ENCODE measurements at places on chromosomes 12 and 14.

- no peak for DNase-seq
Observed at GRCh38 chr12:128077917-128078298, 189.1 kb upstream of the TMEM132C start.

DNA sequence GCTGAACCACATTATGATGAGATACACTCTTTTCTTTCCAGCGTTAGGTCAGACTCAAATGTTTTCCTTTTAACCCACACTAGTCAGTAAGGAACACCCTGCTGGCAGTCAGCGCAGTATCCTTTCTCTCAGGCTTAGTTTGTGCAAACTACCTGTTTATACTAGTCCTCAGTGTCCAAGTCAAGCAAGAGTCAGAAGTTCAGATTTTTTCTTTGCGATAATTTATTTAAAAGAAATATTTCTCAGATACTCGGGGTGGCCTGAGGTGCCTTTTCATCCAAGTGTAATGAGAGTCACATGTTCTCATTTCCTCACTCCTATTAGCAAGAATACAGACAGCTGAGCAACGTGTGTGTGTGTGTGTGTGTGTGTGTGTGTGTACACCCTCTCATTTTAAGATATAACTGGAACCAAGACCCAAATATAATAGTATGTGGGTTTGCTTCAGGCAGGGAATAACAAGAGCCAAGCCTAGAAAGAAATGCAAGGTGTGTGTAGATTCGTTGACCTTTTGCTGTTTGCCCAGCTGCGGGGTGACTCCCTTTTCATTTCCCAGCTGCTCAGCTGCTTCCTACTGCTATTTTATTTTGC is 182.7 kb downstream of the KICS2 start:
- DNase-seq: no peak

DNA sequence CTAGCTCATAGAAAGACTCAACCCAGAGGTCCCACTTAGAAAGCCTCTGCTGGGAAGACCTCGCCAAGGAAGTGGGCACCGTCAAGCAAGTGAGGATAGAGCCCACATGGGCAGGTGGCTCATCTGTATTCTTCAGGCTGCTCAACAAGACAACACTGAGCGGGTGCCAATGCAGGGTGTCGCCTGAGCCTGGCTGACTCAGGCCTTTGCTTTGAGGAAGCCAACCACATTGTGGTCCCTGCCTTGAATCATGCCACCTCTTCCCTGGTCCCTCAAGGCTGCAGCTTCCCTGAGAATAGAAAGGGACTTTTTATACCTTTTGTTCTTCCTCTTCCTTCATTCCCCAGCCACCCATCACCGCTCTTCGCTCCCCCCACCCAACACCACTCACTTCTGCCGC is 2.1 kb upstream of the RNASE13 start:
- peak; percentile 20 for DNase-seq

DNA sequence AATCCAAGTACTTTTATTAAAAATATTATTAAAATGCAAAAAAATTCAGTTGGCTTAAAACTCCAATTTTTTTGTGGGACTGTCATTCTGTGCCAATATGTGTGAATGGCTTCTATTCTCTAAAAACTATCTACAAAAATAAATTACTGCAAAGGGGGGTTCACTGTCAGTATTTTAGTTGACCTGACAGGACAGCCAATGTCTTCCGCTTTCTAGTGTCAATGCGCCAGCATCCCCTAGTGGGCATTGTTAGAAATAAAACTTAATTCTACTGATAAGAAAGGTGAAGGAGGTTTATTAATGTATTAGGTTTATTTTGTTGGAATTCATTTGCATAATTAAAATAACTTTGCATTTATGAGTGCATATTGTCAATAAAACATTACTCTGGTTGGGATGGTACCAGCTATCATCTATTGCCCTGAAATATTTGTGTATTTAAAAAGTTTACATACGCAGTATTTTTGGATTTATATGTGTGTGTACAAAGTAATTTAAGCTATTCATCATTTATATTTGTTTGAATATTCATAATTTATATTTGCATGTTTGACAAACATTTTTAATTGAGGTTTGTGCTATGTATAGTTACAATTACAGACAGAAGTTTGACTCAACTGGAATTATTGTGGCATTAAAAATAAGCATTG is 527.2 kb downstream of the FLRT2 start:
- no peak for DNase-seq

DNA sequence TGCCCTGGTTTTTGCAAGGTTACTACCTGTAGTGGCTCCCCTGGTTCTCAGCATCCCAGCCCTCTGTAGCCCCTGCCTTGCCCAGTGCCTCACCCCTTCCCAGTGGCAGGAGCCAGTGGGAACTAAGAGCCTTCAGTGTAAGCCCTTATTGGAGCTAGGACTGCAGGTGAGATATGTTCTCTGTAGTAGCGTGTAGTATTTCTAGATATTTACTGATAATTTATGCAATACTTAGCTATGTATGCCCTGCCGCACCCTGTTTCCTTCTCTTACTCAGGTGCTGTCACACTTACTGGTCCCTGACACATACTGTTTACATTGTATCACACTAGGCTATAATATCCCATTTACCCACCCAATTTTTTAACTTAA is 3.6 kb downstream of the BMAL2 start:
- DNase-seq: no peak

- no peak for DNase-seq
Observed at GRCh38 chr12:25518512-25518911, 34.6 kb downstream of the LMNTD1 start.

GRCh38 chr12:40647651-40648050 is 44.6 kb upstream of the CNTN1 start:
- DNase-seq: no peak

- DNase-seq: no peak
Observed at GRCh38 chr14:30223385-30223785, 295.7 kb upstream of the PRKD1 start.

DNA sequence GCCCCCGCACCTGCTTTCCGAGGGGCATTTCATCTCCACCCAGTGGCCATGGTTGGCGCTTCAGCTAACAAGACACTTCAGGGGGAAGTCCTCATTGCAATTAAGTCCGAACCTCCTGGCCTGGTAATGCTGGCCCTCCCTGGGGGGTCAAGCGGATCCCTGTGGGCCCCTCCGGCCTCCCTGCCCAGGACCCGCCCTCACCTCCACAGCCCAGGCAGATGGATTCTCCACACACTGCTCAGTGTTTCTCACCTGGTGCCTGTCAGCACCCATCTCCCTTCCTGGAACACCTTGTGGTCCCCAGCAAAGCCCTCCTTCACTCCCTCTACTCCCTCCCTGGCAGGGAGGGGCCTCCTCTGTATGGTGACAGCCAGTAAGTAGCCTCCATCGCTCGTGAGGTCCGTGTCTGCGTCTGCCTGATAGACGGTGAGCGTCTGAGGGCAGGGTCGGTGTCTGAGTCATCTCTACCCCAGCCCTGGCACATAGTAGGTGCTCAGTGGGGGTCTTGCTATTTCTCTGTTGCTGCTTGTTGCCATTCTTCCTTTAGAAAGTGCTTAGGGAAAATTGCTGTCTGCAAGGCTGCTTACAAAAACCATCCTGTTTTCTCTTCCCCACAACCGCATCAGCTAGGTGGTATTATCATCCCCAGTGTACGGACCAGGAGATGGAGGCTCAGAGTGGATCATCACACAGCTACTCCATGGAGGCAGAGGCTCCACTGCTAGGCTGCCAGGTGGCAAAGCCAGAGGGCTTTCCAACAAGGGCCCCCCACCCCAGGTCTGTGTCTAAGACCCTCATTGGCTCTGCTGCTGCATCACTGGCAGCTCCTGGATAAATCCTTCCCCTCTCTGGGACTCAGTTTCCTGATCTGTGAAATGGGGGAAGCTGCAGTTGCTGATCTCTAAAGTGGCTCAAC is 39.7 kb upstream of the EML1 start:
- DNase-seq: no peak

DNA sequence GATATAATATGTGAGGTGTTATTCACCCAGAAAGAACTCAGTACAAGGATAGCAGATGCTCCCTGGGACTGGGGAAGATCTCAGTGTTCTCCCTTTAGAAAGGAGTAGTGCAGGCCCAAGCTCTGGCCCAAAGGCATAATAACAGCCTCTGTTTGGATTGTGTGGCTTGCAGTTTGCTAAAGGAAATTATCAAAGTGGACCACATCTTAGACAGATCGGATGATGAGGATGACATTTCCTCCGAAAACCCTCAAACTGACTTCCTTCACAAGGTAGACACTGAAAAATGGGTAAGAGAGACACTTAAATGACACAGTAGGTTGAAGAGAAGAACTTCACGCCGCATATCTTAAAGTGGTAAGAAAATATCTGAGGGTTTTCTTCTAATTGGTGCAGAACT is 26.1 kb downstream of the SMCO2 start:
- DNase-seq: no peak

DNA sequence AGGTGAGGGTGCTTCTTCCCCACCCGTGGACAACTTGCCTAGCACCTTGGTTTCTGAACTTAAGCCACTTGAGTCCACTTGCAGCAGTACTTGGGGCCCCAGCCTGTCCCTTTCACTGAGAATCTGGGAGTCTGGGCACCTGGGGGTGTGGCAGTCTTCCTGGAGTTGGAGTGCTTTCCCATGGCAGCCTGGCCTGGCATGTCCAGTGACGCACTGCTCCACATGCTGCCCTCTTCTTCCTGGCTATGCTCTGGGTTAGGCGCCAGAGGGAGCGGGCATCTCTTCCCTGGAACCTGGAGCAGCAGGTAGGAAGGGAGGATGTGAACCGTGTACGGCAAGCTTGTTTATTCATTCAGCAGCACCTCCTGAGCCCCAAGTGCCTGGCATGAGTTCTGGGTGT is 76.4 kb downstream of the PAPOLA start:
- no peak for DNase-seq

DNA sequence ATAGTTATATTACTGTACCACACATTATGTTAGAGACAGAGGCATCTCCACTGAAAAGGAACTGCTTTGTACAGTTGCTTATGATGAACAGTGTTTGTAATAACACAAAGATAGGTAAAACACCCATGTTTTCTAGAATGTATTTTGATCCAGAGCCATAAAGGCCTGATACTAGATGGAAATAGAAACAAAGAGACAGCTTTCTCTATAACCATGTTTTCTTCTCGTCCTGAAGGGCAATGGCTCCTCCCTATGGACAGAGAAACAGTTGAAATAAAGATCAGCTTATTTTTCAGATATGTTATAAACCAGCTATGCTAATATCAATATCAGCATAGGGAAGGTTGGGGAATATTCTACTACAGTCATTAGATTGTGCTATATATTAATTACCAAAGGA is 109.2 kb downstream of the ATXN7L3B start:
- no peak for DNase-seq

DNA sequence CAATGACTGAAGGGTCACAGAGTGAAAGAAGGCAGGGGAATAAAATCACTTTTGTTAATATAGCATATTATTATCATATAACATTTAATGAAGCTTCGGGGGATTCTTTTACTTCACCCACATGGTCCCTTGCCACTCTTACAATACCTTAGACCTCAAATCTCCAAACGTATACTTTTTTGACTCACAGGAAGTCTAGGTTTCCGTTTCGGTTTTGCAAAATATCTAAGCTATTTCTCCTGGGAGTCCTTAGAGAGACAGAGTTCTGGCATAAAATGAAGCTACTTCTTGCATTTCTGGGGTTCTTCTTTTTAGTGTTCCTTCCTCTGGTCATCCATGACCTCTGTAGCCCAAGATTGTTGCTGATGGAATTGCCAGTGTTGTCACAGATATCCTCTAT is 590.5 kb upstream of the ATP2B1 start:
- no peak for DNase-seq

GRCh38 chr12:98352218-98352811 is 163.1 kb upstream of the TMPO start:
- DNase-seq: no peak

DNA sequence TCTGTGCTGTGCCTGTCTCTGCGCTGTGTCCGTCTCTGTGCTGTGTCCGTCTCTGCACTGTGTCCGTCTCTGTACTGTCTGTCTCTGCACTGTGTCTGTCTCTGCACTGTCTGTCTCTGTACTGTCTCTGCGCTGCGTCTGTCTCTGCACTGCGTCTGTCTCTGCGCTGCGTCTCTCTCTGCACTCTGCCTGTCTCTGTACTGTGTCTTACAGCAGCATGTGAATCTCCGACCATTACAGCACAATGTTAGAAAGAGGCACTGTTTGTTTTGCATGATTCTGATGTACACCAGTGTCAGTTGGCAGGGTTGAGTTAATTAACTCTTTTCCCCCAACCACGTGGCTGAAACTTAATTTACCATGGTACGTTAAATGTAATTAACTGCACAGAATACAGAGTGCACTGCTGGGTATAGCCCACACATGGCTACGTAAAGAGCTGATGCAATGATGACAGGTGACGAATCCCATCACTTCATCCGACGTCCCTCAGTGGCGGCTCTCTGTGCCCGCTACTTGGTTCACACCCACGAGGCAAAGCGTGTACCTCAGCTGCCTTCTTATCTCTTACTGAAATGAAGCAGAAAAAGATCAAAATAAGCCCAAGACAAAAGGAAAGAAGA is 127.7 kb upstream of the SFSWAP start:
- DNase-seq: no peak

- DNase-seq: peak; percentile 24
Observed at GRCh38 chr14:61528591-61529021, 166.7 kb upstream of the HIF1A start.

GRCh38 chr12:130677957-130678558 is 38.0 kb downstream of the RIMBP2 start:
- no peak for DNase-seq

- DNase-seq: no peak
Observed at GRCh38 chr14:64968167-64968566, 4.0 kb downstream of the RAB15 start.

GRCh38 chr12:130989391-130989790 is 35.7 kb downstream of the ADGRD1 start:
- DNase-seq: no peak

DNA sequence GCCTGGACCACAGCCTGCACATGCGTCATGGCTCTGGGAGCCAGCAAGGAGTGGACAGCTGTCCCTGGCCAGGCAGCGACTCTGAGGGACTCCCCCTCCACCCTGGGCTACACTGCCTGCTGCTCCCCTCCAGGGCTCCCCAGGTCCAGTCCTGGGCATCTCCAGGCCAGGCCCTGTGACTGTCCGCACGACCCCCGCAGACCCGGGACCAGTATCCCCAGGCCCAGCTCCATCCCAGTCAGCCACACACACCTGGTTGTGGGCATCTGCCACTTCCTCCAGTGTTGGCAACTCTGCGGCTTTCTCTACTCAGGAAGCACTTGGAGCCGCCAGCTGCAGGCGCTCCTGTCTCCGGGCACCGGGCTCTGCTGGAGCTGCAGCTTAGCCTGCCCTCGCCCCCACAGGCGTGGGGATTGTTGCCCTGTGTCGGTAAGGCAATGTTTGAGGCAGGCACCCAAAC is 2.4 kb downstream of the ULK1 start:
- DNase-seq: no peak

GRCh38 chr12:3470296-3470695 is 20.7 kb upstream of the PRMT8 start:
- DNase-seq: no peak

DNA sequence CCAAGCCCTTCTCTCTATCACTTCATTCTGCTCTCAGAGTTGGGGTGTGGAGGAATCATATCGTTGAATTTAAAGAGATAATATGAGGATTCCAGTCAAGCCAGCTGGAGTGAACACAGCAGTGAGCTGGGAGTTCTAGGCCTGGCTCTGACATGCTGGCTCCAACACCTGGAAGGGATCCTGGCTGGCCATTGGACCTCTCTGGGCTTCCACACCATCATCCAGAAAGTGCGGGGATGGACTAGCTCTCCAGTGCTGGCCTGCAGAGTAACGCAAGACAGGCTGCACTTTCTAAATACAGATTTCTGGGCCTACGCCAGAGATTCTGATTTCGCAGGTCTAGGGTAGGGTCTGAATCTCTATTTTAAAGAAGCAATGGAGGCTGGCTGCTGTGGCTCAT is 34.8 kb upstream of the HDAC7 start:
- DNase-seq: no peak

Data from CD4-positive, alpha-beta T cell treated with Interleukin-4 for 1 hour (primary cell).